GM19239 (cell line): ENCODE measurements at places on chromosomes 2 and 18.

DNA sequence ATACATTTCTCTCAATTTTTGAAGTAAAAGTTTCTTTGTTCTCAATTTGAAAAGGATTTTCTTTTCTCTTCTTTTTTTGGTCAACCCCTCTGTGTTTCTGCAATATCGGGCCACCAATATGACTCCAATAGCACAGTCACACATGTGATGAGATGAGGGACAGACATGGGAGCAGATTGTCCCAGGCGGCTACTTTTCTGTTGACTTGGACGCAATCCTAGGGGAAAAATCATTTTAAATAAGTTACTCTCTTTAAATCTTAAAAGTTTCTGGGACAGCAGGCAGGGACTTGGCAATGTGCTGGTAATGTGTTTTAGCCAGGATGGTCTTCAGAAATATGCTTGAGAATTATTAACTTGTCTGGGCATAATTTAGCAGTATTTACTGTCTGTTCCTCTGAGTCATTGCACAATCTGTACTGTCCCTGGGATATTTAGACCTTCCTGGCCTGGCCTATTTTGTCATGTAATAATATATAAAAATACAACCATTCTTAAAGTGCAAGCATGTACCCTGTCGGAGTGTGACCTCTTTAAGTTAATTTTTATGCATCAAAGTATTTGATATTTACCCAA, 388.5 kb upstream of the FANCL start:
- DNase-seq, result no peak

GRCh38 chr2:183390109-183390508, 265.9 kb downstream of the NUP35 start:
- no peak for DNase-seq

DNA sequence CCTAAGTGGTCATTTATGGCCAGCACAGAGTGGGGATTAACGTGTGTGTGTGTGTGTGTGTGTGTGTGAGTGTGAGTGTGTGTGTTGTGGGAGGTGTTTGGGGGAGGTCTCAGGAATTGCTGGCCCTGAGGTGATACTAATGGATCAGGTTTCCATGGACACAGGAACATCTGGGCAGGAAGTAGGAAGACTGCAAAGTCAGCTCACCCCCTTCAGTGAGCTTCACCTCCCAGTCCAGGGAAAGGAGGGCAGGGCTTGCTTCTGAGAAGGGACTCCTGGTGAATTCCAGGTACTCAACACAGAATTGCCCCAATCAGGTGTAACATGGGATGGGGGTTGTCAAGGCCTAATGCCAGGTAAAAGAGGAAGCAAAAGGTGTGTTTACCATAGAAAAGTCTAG, 30.3 kb upstream of the IL1R1 start:
- no peak for DNase-seq

GRCh38 chr2:112254466-112255240, at the start of gene ZC3H8:
Gene ZC3H8 (minus strand): TSS chr2:112255042. CDS start chr2:112254981, 61 bp downstream.
- peak; percentile 93 for DNase-seq

DNA sequence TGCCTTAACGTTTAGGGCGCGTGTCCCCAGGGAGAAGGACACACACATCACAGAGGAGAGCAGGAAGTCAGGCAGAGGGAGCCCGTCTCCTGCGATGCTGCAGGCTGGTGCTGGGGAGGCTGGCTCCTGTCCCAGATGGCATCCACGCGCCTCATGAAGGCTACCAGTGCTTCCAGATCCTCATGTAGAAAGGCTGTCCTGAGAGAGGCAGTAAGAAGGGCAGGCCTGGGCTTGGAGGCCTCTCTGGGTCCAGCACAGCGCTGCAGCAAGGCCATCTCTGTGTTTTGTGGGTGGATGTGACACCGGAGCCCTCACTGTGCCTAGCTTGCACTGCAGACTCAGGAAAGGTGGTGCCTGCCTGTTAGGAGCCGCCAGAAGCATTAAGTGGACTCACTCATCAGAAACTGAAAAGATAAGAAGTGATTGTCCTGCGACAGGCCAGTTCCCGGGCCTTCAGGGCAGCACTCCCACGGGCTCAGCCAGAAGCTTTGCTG, 62.7 kb downstream of the FAM168B start:
- DNase-seq, result no peak

GRCh38 chr2:230590333-230590732, 122.3 kb upstream of the CAB39 start:
- DNase-seq, result no peak

DNA sequence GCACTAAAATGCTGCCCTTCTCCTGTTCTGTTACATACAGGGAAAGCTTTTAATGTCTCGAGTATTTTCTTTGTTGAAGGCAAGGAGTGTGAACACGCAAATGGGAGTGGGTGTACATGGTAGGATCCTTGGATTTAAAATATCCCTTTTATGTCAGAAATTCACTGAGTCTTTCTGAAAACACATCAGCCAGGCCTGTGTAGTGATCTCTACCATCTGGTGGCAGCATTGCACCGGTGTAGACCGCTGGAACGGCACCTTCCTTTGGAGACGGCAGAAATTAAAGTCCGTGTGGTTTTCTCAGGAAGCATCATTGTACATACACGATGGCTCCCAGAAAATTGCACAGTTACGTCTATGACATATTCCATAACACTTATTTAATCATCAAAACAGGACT, 515.8 kb downstream of the GALR1 start:
- no peak for DNase-seq

GRCh38 chr2:161980976-161981375, 93.0 kb downstream of the DPP4 start:
- DNase-seq, result no peak

- DNase-seq, result no peak
Measured at GRCh38 chr2:238921259-238921658, 73.4 kb downstream of the TWIST2 start.

- DNase-seq, result no peak
Measured at GRCh38 chr18:25880441-25880840, 210.0 kb downstream of the SS18 start.

GRCh38 chr2:150011161-150011730, 423.7 kb upstream of the MMADHC start:
- no peak for DNase-seq

GRCh38 chr2:71223767-71224333, 3.1 kb downstream of the PAIP2B start:
- DNase-seq, result no peak

- no peak for DNase-seq
Measured at GRCh38 chr2:108069515-108070310, 83.4 kb downstream of the SLC5A7 start.

DNA sequence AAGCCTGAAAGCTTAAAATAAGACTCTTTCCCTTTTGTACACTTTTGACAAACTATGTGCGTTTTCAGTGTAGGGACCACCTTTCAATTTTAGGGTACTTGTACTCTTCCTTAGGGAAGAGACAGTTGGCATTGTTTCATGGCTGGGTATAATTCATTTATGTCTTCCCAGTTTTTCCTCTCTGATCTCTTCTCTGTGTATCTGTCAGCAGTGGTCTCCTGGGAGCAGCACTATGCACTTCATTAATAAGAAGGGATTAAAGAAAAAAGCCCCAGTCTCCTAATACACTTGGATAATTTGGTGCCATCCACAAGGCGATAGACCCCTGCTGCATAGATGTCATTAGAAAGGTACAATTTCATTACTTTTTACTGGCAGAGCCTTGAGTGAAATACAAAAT, 12.1 kb downstream of the AQP4 start:
- no peak for DNase-seq

GRCh38 chr2:23114299-23114698, 270.7 kb upstream of the KLHL29 start:
- DNase-seq, result no peak

GRCh38 chr2:95348609-95349567, 51.7 kb downstream of the KCNIP3 start:
- no peak for DNase-seq

GRCh38 chr18:10524507-10525370, 1.1 kb upstream of the NAPG start:
- no peak for DNase-seq

GRCh38 chr2:128611421-128612320, 293.0 kb upstream of the HS6ST1 start:
- DNase-seq, result no peak

- DNase-seq, result no peak
Measured at GRCh38 chr18:8786483-8787370, 81.4 kb downstream of the MTCL1 start.

DNA sequence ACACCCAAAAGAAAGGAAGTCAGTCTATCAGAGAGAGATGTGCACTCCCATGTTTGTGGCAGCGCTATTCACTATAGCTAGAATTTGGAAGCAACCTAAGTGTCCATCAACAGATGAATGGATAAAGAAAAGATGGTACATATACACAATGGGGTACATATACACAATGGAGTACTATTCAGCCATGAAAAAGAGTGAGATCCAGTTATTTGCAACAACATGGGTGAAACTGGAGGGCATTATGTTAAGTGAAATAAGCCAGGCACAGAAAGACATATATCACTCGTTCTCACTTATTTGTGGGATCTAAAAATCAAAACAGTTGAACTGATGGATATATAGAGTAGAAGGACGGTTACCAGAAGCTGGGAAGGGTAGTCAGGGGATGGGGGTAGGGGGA, 99.9 kb upstream of the ZNF516 start:
- DNase-seq, result no peak
